ENCODE measurements at places on chromosomes 2 and 18. TPM values are rescaled to one million over a fixed set of nuclear protein-coding genes. Genes with fewer than 3 reads are reported as not detected.

The PSMD14 gene
- 51.3 TPM for total RNA-seq

The ZNF513 gene
- 15.7 TPM for total RNA-seq

The FKBP1B gene
- total RNA-seq, result 3.9 TPM

The GCG gene
- total RNA-seq, result not detected

The LCT gene
- total RNA-seq, result 0.05 TPM
